ENCODE measurements at places on chromosomes 12 and 14. TPM values are rescaled to one million over a fixed set of nuclear protein-coding genes. Genes with fewer than 3 reads are reported as not detected.
A peak's percentile ranks its signal among the peaks of the same experiment; 100 is the strongest.

DNA sequence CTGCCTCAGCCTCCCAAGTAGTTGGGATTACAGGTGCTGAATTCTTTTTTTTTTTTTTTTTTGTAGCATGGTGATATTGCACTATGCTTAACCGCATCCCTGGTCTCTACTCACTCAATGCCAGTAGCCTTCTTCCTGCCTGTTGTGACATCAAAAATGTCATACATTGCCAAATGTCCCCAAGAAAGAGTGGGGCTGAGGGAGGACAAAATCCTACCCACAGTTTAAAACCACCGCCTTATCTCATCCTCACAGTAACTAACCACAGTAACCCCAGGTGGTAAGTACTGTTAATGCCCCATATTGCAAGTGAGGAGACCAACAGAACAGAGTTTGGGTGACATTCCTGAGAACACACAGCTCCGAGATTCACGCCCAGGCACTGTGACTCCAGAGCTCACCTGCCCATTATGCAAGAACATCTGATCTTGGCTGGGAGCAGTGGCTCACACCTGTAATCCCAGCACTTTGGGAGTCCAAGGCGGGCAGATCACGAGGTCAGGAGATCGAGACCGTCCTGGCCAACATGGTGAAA, 19.6 kb downstream of the MORN3 start:
- no peak for DNase-seq

GRCh38 chr12:67810166-67810565, 161.6 kb downstream of the DYRK2 start:
- DNase-seq, result no peak

Gene SIRT4
- 4.1 TPM for total RNA-seq

GRCh38 chr12:53659571-53659981, 16.3 kb downstream of the ATP5MC2 start:
- DNase-seq, result no peak

Gene LBHD2
- not detected for total RNA-seq

DNA sequence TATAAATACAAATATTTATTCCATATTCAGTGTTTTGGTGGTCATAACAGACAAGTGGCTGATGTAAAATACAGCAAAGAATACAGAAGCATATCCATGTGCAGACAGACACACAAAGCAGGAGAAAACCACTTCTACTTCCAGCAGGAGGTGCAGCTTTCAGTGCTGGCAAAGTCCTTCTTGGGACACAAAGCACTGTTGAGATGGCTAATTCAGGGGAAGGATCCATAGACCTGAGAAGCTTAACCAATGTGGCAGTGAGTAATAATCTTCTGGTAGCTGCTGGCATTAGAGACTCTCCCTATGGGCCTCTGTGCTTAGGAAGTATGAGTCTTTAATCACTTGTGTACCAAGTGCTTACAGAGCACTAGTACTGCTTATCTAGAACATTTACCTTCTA, 26.8 kb downstream of the AMN1 start:
- no peak for DNase-seq

GRCh38 chr14:34700622-34701130, 13.7 kb downstream of the CFL2 start:
- no peak for DNase-seq

GRCh38 chr14:73455294-73455693, 3.1 kb downstream of the NUMB start:
- no peak for DNase-seq

GRCh38 chr14:24377126-24377525, 9.1 kb downstream of the NFATC4 start:
- DNase-seq, result no peak

- DNase-seq, result no peak
These were observed 28.7 kb upstream of the OR10P1 start for GRCh38 chr12:55607821-55608594.

Gene RTL1
- not detected for total RNA-seq

DNA sequence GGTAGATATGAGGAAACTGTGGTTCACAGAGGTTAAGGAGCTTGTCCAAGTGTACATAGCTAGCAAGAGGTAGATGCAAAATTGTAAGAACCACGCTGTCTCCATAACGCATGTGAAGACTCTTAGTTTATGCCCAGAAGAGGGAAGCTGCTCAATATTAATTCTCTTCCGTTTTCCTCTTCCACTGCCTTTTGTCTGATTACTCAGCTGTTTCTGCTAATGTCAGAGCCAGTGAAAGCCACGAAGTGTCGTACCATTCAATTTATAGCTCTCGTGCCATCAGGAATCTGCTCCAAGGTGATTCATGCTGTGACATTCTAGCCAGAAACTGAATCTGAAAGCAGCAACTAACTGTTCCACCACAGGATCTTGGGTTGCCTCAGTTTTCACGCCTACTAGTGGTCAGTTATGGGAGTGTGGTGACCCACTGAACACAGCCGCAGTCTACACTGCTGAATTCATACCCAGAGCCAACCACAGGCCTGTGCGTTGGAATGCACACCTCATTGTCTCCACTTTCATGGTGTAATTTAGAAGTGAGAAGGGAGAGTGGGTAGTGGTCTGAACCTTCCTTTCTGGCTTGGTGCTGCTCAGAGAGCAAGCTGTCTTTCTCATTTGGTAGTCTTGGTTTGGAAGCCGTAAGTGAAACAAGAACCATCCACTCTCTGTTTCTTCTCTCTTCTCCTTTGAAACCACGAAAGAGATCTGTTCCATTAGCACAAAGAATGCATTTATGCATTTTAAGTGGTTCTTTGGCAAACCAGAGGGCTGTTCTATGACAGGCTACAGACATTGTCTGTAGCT, 74.2 kb upstream of the NAP1L1 start:
- DNase-seq, result peak; percentile 88

DNA sequence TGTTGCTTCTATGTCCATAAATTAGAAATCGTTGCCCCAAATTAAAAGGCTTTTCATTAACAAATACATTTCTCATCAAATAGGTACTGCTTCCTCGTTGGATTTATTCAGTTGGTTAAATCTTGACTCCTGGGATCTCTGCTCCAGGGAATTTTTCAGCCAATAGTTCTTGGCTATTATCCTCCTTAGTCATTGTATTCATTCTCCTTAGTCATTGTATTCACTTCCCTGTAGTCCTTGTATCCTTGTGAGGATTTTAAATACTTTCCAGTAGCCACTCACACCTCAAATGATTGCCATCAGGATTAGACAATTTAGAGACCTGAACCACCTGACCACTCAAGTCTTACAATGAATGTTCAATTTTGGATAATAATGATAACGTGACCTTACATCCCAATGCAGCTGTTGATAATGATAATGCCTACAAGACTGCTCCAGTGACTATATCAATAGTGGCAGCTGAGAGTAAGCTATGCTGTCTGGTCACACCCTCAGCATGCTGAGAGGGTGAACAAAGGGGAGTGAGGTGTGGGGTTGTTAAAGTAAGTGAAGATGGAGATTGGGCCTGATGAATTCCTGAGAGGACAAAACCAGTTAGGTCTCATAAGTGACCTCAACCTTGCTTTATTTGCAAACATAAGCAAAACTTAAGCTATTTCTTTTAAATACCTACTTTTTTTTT, 193.7 kb upstream of the RTL1 start:
- no peak for DNase-seq

DNA sequence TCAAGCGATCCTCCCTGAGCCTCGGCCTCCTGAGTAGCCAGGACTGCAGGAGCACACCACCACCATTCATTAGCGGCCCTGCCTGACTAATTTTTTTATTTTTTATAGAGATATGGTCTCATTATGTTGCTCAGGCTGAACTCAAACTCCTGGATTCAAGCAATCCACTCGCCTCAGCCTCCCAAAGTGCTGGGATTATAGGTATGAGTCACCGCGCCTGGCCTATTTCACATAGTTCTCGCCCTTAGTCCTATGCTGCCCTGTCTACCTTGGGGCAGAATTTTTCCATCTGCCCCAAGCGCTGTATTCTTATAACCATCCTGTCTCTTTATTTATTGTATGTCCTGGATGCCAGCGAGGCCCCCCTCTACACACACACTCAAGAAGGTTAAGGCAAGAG, 50.9 kb upstream of the BCL2L14 start:
- DNase-seq, result no peak

GRCh38 chr12:121579190-121579791, 1.5 kb downstream of the KDM2B start:
- DNase-seq, result peak; percentile 88

Gene PKP2
- total RNA-seq, result 10.5 TPM

Gene NKX2-1
- total RNA-seq, result not detected

GRCh38 chr14:35366056-35366451, 38.5 kb downstream of the NFKBIA start:
- DNase-seq, result peak; percentile 45

Gene MGP
- 115 TPM for total RNA-seq

Gene RNASE4
- total RNA-seq, result 101 TPM

DNA sequence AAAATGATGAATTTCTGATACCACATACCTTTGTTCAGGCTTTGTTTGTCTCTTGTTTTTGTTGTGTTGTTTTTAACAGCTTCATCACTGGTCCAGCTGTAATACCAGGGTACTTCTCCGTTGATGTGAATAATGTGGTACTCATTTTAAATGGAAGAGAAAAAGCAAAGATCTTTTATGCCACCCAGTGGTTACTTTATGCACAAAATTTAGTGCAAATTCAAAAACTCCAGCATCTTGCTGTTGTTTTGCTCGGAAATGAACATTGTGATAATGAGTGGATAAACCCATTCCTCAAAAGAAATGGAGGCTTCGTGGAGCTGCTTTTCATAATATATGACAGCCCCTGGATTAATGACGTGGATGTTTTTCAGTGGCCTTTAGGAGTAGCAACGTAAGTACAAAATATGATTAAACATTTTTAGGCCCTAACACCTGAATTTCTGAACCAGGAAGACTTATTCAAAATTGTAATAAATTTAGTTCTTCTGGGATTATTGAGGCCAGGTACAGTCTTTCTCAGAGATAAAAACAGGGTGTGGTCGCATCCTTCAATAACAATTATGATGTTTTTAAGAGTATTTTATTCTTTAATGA, 22.4 kb downstream of the RXYLT1 start:
- DNase-seq, result no peak

DNA sequence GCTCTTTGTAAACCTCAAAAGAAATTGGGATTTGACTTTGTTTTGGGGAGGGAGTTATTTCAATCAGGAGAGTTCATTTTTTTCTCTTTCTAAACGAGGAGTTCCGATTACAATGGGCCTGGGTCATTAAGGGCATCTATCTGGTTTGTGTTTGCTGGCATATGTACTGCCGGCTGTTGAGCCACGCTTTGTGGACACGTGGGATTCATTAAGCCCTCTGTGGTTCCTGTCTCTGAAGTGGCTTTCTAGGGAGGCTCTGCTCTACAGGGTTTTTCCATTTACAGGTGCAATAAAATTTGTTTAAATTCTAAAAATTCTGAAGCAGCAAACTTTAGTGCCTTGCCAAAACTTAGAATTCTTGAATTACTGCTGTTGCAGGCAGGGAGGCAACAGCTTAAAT, 57.9 kb downstream of the GNS start:
- DNase-seq, result no peak

Gene LRRC10
- not detected for total RNA-seq

GRCh38 chr12:76201758-76202157, 117.3 kb upstream of the NAP1L1 start:
- DNase-seq, result no peak

Gene GALNT4
- total RNA-seq, result 1.4 TPM

- DNase-seq, result no peak
These were observed 1315.3 kb downstream of the TMEM121 start for GRCh38 chr14:106841701-106842100.

DNA sequence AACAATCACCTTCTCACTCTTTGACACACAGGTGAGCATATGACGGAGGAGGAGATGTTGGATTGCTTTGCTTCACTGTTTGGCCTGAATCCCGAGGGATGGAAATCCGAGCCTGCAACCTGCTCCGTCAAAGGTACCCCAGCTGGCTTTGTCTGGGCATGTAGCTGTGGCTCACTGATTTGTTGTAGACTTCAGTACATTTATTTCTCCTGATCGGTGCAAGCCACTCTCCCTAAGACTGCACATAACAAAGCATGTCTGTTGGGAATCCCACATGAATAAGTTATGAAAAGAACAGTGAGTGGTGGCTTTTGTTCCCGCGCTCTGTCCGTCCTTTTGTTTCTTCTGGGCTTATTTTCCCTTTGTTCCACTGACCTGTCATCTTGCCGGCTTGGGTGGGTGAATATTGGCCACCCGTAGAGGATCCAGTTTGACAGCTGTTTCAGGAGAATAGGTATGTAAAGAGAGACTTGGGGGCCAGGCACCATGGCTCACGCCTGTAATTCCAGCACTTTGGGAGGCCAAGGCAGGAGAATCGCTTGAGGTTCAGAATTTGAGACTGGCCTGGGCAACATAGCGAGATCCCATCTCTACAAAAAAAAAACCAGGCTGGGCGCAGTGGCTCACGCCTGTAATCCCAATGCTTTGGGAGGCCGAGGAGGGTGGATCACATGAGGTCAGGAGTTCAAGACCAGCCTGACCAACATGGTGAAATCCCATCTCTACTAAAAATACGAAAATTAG, 20.0 kb upstream of the BCL7A start:
- peak; percentile 50 for DNase-seq

Gene CD27
- not detected for total RNA-seq

Gene GPRC5D
- 27.9 TPM for total RNA-seq

DNA sequence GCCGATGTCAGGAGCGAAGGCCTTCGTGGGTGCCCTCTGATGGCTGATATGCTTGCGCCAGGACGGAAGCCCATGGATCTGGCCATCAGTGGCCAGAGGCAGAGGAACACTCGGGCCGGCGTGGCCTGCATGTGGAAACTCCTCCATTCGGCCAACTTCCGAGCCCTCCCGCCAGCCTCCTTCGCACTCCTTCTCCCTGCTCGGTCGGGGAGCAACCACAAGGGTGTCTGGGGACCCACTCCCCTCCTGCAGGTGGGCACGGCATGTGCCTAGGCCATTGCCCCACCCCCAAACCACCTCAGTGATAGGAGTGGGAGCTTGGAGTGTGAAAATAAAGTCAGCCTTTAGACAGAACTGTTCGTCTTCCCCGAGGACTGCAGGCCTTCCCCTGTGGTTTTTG, 231.3 kb downstream of the BCL11B start:
- peak; percentile 80 for DNase-seq

GRCh38 chr12:83349907-83350611, 663.4 kb downstream of the TMTC2 start:
- DNase-seq, result no peak

- DNase-seq, result peak; percentile 72
These were observed 128.7 kb upstream of the C14orf180 start for GRCh38 chr14:104450811-104451401.

DNA sequence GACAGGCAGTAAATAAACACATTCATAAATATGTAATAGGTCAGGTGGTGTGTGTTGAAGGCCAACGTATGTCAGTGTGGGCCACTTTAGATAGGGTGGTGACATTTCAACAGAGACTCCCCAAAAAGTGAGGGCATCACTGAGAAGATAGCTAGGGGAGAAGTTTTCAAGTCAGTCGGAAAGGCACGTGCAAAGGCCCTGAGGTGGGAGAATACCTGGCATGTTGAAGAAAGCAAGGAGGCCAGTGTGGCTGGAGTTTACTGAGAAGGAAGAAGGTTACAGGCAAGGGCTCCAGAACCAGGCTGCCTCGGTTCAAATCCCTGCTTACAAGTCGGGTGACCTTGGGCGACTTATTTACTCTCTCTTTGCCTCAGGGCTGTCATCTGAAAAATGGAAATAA, 11.0 kb upstream of the HEBP1 start:
- no peak for DNase-seq

- no peak for DNase-seq
These were observed 848.0 kb downstream of the DIO2 start for GRCh38 chr14:79363291-79363690.

Gene C12orf43
- total RNA-seq, result 8.9 TPM
